ENCODE measurements at places on chromosomes 4 and X. TPM values are rescaled to one million over a fixed set of nuclear protein-coding genes. Genes with fewer than 3 reads are reported as not detected.
A peak's percentile ranks its signal among the peaks of the same experiment; 100 is the strongest.

DNA sequence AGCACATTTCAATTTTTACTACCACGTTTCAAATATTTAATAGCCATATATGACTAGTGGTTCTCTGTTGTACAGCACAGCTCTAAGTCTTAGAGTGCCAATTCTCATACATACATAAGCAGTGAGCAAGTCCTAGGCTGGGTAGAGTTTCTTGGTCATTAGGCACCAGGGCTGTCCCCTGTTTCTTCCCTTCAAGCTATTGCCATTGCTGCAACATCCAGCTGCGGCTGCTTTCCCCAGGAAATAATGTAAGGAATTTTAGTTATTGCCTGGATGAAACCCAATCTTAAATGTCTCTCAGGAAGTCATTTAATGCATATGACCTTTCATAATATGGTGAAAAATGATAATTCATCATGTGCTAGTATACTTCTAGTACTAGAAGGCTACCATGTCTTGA, 74.1 kb upstream of the PPP3CA start:
- DNase-seq = peak; percentile 60

DNA sequence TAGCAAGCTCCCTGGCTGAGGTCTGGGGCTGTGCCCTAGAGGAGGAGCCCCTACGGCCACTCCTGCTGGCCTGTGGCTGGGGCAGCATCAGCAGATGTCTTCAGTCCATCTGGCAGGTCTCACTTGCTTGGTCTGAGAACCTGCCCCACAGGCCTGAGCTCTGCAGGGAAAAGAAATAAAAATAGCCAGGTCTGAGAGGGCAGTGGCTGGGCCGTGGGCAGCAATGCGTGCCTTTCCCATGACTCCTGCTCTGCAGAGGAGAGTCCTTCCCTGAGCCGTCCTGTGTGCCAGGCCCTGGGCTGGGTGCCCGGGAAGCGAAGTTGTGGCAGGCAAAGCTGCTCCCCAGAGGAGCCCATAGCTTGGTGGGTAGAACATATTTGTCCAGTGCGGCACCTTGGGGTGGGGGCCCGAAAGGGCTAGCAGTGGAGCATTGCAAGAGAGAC, 11.3 kb upstream of the KIAA0232 start:
- no peak for DNase-seq

- DNase-seq = no peak
These were observed 220.8 kb downstream of the SPANXN3 start for GRCh38 chrX:143296521-143296920.

- DNase-seq = no peak
These were observed 72.2 kb downstream of the PPP3CA start for GRCh38 chr4:101274888-101275752.

GRCh38 chr4:152434011-152434410, 101.9 kb downstream of the FBXW7 start:
- no peak for DNase-seq

DNA sequence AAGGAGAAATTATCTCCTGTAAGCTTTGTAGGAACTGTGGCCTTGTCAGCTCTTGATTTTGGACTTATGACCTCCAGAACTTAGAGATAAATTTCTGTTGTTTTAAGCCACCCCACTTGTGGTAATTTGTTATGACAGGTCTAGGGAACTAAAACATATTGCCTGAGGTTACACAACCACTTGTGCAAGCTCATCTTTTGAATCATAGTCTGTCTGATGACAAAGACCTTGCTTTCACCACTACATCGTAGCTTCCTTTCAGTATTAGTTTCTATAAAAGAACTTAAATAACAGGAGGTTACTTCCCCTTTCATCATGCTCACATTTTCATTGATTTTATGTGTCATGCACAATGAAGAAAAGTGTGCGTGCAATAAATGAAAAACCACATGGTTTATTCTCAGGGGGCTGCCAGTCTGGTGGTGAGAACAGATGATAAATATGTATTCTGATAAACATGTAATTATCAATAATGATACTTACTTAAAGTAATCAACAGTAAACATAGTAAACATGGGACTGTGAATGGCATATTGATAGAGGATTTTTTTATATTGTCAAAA, 690.0 kb upstream of the HS3ST1 start:
- no peak for DNase-seq

- DNase-seq = no peak
These were observed 61.4 kb upstream of the PACRGL start for GRCh38 chr4:20638825-20639224.

DNA sequence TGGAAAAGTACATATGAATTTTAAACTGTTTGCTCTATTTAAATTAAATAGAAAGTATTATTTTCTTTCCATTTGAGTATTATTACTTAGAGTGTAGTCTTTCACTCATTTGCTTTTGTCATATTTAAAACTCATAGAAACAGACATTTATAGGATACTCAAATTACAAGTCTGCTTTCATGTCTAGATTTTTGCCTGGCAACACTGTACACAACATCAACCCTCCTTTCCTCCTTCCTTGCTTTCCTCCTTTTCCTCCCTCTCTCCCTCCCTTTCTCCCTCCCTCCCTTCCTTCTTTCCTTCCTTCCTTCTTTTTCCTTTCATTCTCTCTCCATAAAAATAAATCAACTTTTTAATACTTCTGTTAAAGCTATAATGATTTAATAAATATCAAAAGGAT, 2361.2 kb downstream of the ARAP2 start:
- peak; percentile 61 for DNase-seq

DNA sequence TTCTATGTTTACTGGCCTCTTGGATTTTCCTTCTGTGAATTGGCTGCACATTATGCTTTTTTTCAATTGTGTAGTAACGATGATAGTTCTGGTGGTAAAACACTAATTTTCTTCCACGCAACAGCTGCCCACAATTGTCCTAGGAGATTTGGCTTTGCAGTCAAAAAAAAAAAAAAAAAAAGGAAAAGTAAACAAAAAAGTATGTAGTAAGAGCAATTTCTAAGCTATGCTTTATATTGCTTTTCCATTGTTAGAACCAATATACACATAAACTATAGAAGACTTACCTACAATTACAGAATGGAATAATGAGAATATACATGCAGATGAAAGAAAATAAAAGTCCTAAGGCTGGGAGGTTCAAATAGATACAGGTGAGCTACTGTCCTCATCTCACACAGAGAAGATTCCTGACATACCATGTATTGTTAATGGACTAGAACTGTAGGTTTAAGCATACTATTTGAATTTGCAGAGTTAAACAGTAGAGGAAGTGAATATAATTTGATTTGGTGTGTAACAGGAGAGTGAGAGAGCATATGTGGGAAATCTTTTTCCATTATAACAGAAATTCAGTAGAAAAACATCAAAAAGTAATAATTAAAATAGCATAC, 976.2 kb downstream of the RAB28 start:
- no peak for DNase-seq

The SCML1 gene
- total RNA-seq = 5.6 TPM

The FGA gene
- total RNA-seq = not detected

The PPARGC1A gene
- 101 TPM for total RNA-seq

The IL2RG gene
- total RNA-seq = not detected

The NAA10 gene
- 85.7 TPM for total RNA-seq

The GPR50 gene
- not detected for total RNA-seq

The TRO gene
- 13.4 TPM for total RNA-seq

The MAB21L2 gene
- total RNA-seq = not detected

The SUPT20HL1 gene
- not detected for total RNA-seq

The SPANXN2 gene
- not detected for total RNA-seq

The ARX gene
- 0.56 TPM for total RNA-seq

The FAM149A gene
- 10.1 TPM for total RNA-seq

The DIPK2B gene
- total RNA-seq = not detected
